ENCODE measurements at places on chromosomes 11 and 22.

GRCh38 chr11:2958251-2958650, 29.0 kb upstream of the PHLDA2 start:
- no peak for DNase-seq

DNA sequence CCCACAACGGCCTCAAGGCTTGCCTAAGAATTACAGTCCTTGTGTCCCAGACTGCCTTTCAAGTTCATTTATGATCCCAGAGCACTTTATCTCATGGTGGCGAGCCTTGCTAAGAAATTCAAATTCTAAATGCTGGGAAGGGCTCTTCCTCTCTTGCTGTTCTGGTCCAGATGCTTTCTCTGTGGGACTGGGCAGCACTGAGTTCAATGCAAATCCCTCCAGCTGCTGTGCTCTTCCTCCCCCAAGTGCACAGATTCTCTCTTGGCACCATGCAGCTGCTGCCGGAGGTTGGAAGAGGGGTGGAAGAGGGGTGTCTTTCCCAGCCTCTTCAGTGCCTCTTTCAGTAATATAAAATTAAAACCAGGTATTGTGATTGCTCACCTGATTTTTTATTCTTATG, 828.0 kb downstream of the DLG2 start:
- no peak for DNase-seq

DNA sequence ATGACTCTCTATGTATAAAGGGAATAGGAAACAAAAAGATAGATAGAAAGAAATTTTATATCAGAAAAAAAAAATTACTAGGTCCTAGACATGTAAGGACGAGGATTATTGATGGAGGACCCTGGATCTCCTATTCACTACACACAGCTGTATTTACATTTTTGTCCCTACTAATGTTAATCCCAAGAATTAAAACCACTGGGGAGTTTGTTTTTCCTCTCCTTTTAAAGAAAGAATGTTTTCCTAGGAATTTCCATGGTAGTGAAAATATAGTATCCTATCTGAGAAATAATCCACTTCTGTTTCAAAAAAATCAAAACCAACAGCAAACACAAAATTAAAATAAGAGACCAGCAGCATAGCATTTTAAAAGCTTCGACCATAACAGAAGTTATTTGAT, 41.1 kb downstream of the PDGFD start:
- DNase-seq = no peak

GRCh38 chr22:32016081-32016480, 27.0 kb upstream of the SLC5A1 start:
- DNase-seq = no peak

DNA sequence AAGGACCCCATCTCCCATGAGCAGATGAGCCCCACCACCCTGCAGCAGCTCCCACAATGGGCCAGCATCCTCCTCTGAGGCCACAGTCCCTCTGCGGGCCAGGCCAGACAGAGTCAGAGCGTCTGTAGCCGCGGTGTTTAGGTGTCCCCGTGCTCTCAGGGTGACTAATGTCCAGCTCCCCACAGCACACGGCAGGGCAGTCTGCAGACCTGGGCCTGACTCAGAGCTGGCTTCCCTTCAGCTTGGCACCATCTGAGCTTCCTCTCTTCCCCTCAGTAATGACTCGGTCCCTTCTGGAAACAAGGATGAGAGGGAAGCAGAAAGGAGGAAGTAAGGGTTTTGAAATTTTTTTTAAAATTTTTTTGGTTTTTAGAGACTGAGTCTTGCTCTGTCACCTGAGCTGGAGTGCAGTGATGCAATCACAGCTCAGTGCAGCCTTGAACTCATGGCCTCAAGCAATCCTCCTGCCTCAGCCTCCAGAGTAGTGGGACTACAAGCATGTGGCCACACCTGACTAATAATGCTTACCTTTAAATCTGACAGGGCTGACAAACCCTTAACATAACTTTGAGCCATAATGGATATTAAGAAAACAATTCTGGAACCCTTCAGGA, 28.5 kb downstream of the LRRC74B start:
- no peak for DNase-seq

DNA sequence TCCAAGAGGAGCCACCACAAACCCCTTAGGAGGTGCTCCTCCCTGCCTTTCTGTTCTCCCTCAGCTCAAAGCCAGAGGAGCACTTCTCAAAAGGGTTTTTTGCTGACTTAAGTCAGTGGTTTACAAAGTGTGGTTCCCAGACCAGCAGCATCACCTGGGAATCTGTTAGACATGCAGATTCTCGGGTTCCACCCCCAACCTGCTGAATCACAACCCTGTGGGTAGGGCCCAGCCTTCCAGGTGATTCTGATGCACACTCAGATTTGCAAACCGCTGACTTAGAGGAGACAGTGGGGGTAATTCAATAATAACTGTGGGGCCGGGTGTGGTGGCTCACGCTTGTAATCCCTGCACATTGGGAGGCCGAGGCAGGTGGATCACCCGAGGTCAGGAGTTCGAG, 22.8 kb downstream of the CREB3L1 start:
- no peak for DNase-seq

DNA sequence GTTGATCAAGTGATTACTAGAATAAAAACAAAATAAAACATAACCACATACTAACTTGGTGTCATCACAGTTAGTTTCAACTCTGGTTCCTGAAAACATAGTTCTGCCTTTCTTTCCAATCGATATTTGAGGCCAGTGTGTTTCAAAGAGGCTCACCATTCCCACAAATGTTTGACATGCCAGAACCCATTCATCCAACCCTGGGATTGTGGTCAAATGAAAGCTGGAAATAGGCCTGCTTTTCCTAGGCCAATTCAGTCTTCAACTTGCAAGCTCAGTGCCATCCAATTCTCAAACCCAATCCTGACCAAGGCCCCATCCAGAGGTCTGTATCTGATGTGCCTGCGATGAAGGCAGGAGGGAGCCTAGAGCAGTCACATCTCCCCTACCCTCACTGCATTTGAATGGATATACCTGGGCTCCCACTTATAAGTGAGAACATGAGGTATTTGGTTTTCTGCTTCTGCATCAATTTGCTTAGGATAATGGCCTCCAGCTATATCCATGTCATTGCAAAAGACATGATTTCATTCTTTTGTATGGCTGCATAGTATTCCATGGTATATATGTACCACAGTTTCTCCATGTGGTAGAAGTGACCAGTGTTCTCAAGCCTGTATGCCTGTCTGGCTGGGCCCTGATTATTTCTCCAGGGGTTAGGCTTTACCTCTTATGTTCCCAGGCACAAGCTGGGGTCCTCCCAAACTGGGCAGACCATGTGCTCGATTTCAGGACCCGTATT, 143.2 kb downstream of the SWAP70 start:
- DNase-seq = no peak

- DNase-seq = no peak
Observed at GRCh38 chr11:45894555-45895247, 9.2 kb downstream of the MAPK8IP1 start.

- DNase-seq = no peak
Observed at GRCh38 chr11:110679323-110679975, 32.8 kb downstream of the ARHGAP20 start.

DNA sequence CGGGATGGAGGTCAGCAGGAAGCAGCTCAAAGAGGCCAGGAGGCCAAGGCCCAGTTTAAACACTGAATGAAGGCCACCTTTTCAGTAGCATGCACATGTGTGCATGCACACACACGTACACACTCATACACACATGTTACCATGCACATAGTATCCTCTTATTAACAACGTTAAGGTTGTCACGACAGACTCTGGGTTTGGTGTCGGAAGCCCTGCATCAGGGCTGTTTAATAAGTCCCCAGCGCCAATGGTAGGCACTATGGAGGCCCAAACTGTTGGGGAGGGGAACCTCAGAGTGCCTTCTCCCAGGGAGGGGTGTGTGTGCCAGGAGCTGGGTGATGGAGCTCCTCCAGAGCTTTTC, 39.5 kb upstream of the ADA2 start:
- DNase-seq = no peak

- no peak for DNase-seq
Observed at GRCh38 chr22:25091458-25091857, 108.2 kb upstream of the CRYBB3 start.

- no peak for DNase-seq
Observed at GRCh38 chr11:95943546-95943945, 19.6 kb upstream of the MTMR2 start.

Measured in large intestine (tissue), 12 donors.